Central memory CD4-positive, alpha-beta T cell (primary cell): ENCODE measurements at places on chromosomes 1 and 21.

GRCh38 chr1:66532214-66532613 lies 1.7 kb upstream of the SGIP1 start:
- DNase-seq: no peak

GRCh38 chr1:58909914-58910681 lies 126.3 kb upstream of the JUN start:
- DNase-seq: no peak

GRCh38 chr1:70672442-70672888 lies 261.4 kb downstream of the CTH start:
- no peak for DNase-seq

DNA sequence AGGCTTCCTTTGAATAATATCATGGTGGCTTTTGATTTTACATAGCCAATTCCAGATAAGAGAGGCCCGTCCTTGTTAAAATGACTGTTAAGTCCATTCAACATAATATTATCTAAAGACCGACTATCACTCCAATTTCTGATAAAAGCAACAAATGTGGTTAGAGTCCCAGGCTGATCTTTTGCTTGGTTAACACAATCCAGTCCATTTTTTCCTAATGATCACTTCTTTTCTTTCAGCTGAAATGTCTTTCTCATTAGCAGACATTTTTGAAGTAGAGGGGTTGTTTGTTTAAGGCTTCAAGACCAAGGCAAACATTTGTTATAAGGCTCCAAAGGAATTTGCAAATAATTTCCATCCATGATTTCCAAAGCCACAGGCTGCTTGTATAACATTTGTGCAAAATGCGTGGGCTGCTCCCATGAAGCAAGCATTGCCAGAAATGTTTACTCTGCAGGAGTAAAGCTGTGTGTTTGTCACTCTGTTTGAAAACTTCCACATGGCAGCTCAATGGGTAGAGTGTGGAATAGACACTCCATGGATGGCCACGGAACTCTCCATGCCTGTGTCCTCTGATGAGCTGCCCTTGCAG lies 111.5 kb downstream of the PSMG1 start:
- DNase-seq: no peak

DNA sequence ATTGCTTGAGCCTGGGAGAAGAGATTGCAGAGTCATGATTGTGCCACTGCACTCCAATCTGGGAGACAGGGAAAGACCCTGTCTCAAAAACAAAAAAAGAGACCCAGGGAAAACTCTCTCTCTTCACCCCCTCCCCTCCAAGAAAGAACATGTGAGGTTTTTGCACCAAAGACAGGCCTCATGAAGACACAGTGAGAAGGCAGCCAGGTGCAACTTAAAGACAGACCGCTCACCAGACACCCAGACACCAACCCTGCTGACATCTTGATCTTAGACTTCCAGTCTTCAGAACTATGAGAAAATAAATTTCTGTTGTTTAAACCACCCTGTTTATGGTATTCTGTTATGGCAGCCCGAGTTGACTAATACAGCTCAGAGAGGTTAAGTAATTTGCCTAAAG lies 13.3 kb upstream of the LRRC8D start:
- no peak for DNase-seq

- DNase-seq: no peak
These were observed 41.0 kb downstream of the CRYAA start for GRCh38 chr21:43209575-43210453.

- DNase-seq: no peak
These were observed 27.9 kb downstream of the RGS5 start for GRCh38 chr1:163174524-163175437.

- no peak for DNase-seq
These were observed 68.4 kb upstream of the TINAGL1 start for GRCh38 chr1:31507676-31508530.

GRCh38 chr1:2214541-2215241 lies 13.4 kb upstream of the SKI start:
- no peak for DNase-seq

DNA sequence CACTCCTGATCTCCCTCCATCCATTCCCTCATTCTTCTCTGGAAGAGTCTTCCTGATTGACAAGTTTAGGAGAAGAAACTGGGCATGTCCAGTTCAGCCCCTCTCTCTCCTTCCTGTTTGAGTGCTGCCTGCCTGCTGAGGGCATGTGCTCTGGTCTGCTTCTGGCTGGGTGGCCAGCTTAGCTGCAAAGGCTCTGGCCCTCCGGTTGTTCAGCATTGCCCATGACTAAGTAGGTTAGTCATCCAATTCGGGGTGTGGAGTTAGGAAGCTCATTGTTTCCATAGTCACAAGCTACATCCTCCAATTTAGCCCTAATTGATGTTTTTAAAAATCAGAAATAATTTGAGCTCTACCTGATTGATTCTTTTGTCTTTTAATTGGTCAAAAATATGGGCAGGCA lies 25.6 kb upstream of the PLA2G2E start:
- no peak for DNase-seq

- DNase-seq: no peak
These were observed 221.4 kb upstream of the PKN2 start for GRCh38 chr1:88462488-88463261.

DNA sequence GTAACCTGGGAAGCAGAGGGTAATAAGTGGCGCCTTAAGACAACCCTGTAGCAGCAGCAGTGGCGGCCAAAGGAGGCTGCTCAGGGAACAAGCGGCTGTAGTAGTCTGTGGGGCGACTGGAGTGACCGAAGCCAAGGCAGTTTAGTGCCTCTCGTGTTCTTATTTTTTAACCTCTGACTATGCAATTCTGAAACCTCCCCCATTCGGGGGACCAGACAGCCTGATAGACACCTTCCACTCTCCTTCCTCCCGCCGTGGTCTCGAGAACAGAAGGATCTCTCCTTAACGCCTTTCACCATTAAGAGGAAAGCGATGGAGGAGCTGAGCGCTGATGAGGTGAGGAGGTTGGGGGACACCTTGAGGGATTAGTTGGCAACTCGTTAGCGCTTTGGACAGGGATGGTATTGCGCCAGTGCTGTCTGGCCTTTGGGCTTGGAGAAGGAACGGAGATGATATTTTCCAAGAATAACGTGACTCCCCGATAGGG lies 644 bp downstream of the UBE4B start:
- DNase-seq: no peak

GRCh38 chr1:246651012-246651695 lies 73.1 kb upstream of the SCCPDH start:
- DNase-seq: no peak

DNA sequence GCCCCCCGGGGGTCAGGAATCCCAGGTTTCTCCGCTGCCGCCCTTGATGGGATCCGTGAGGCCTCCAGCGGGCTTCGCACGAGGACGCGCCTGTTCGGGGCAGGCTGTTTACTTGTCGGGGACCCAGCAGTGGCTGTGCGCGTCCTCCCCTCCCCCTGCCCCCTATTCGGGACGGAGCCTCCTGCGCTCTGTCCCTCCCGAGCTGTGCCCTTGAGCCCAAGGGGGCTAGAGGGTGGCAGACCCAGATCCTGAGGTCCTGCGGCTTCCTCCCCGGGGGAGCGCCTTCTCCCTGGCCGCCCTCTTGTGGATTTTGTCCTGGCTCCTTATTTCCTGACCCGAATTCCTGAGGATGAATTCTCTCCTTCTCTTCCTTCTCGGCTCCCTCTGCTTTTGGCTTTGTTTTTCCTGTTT lies 38.4 kb downstream of the PIK3CD start:
- DNase-seq: no peak

DNA sequence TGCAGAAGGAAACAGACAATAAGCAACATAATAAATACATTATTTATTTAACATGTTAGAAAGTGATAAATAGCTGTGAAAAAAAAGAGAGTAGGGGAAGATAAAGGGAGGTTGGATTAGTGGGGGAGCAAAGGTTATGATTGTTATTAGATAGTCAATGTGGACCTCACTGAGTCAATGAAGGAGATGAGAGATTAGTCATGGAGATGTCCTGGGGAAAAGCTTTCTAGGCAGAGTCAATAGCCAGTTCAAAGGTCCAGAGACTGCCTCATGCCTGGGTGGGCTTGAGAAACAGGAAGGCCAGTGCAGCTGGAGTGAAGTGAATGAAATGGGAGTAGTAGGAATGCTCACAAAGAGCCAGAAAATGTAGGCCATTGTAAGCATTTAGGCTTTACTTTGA lies 187.1 kb upstream of the CACYBP start:
- DNase-seq: no peak

DNA sequence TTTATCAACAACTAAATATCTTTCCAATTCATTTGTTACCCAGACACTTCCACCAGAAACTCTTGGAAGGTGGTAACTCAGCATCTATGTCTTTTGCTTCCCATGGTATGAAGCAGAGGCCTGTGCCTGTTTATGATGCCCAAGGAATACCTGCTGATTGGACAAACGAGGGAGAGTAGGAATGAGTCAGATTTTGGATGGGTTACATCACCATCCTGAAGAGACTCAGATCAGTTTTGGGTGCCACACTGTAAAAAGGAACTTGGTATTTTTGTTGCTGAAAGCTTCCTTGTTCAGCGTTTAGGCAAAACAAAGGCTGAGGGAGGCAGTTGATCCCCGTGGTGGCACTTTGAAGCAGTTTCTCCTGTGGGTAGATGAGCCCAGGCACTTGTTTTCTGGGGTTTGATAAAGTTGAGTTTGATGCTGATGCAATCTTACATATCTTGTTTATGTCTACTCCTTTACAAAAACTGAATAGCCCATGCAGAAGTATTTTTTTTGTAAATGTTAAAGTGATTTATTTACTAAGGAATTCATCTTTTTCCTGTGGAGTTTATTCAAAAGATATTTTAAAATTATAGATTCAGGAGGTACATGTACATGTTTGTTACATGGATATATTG lies 26.7 kb upstream of the CYP4X1 start:
- no peak for DNase-seq

- DNase-seq: no peak
These were observed 9.1 kb upstream of the GPR88 start for GRCh38 chr1:100528871-100529270.

- DNase-seq: no peak
These were observed 472.9 kb downstream of the MATN1 start for GRCh38 chr1:30250338-30250983.

GRCh38 chr1:72634946-72635345 lies 352.6 kb upstream of the NEGR1 start:
- DNase-seq: no peak

DNA sequence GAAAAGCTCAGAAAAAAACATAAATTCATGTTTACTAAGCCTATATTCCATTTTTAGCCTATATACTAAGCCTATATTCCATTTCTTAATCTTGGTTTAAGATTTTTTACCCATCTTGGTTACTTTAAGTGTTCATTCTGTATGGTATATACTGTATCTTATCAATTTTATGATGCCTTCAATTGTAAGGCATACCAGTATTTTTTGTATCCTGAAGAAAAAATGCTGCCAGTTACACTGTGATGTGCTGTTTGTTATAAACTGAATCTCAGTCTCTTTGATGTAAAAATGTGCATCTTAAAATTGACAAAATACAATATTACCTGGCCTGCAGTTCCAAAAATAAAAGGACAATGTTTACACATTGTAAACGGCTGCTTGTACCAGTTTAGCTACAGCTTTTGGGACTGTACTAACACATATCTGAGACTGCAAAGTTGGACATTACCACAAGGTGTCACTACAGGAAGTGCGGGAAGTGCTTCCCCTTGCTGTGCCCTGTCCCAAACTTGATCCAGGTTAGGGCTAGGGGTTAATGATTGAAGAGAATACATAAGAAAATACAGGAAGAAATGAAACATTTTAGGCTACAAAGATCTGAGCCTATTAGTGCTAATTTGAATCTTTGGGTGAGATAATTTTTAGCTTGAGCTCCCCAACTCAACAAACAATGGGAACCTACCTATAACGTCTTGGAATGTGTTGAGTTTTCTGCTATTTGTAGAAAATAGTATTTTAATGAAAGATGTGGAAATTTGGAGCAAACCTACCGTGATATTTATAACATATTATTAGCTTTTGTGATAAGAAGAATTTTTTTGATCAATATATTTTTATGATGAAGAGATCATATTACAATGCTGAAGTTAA lies 108.9 kb downstream of the LBR start:
- DNase-seq: peak; percentile 10

GRCh38 chr1:206011057-206011456 lies 7.9 kb upstream of the RAB7B start:
- DNase-seq: no peak

DNA sequence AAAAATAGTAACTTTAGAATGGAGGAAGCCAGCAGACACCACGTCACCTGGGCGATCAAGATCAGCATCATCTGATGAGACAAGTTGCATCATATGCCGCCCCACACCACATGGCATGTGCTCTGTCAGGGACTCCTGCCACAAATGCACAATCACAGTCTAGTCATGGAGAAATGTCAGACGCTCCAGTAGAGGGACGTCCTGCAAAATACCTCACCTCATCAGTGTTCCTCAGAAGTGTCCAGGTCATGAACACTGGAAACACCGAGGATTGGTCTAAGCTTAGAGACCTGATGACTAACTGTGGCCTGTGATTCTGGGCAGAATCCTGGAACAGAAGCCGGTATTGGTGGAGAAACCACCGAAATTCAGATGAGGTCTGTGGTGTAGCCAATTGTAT lies 14.3 kb downstream of the ADARB1 start:
- DNase-seq: no peak

GRCh38 chr1:27567146-27567526 lies 36.8 kb downstream of the AHDC1 start:
- no peak for DNase-seq

GRCh38 chr1:66278260-66279021 lies 255.5 kb upstream of the SGIP1 start:
- no peak for DNase-seq

DNA sequence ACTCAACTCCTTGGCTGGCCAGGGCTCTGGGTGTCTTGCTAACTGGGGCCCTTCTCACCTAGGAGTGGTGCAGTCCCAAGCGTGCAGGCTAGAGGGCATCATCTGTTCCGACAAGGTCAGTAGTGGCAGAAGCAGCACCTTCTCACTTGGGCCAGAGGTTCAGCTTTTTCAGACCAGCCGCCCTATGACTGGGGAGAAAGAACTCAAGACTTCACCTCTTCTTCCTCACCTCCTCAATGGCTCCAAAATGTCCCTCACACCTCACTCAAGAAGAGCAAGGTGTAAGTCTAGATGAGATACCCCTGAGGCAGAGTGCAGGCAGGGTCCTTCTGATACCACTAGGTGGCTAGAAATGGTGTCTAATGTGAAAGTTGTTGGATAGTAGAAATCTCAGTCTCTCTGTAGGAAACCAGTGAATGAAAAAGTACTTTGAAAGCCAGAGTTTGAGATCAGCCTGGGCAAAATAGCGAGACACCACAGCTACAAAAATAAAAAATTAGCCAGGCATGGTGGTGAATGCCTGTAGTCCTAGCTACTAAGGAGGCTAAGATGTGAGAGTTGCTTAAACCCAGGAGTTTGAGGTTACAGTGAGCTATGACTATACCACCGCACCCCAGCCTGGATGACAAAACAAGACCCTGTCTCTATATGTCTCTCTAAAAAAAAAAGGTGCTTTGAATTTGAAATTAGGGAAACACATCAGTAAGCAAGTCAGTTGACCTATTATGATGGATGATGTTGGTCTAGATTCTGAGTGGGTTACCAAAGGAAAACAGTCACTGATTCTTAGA lies 8.6 kb upstream of the IL20 start:
- DNase-seq: no peak
